Prostate gland (tissue), 2 donors: ENCODE measurements at places on chromosomes 6 and 20. TPM values are rescaled to one million over a fixed set of nuclear protein-coding genes. Genes with fewer than 3 reads are reported as not detected.

Gene AKIRIN2
- 28.4 TPM for total RNA-seq

Gene ZNF311
- 4.3 TPM for total RNA-seq

Gene SEL1L2
- 0.28 TPM for total RNA-seq

Gene C2
- 16.0 TPM for total RNA-seq

Gene RNF144B
- 25.3 TPM for total RNA-seq

Gene LGSN
- total RNA-seq = not detected

Gene MRPS26
- total RNA-seq = 75.8 TPM

Gene VSTM2L
- total RNA-seq = 69.5 TPM

Gene SLC17A1
- total RNA-seq = 0.51 TPM

Gene ARFGAP1
- total RNA-seq = 85.6 TPM

Gene ALDH8A1
- total RNA-seq = not detected

Gene XKR7
- total RNA-seq = not detected

Gene PBX2
- 102 TPM for total RNA-seq

Gene DEFB129
- not detected for total RNA-seq

Gene CBFA2T2
- 54.6 TPM for total RNA-seq

Gene LTA
- 1.2 TPM for total RNA-seq

Gene RIMS4
- total RNA-seq = 61.9 TPM

Gene ITPR3
- 21.8 TPM for total RNA-seq

Gene NMBR
- not detected for total RNA-seq

Gene TSPO2
- total RNA-seq = not detected

Gene PRRT1
- total RNA-seq = 0.64 TPM

Gene C20orf204
- total RNA-seq = 0.64 TPM

Gene UCKL1
- 46.6 TPM for total RNA-seq

Gene MUC21
- 0.28 TPM for total RNA-seq

Gene IL17F
- total RNA-seq = not detected

Gene GRM1
- 0.68 TPM for total RNA-seq

Gene ID4
- total RNA-seq = 63.6 TPM

Gene TRAPPC3L
- total RNA-seq = not detected

Gene ULBP1
- total RNA-seq = not detected

Gene LAMA2
- total RNA-seq = 10.1 TPM
